ENCODE measurements at places on chromosomes 1 and 21.

DNA sequence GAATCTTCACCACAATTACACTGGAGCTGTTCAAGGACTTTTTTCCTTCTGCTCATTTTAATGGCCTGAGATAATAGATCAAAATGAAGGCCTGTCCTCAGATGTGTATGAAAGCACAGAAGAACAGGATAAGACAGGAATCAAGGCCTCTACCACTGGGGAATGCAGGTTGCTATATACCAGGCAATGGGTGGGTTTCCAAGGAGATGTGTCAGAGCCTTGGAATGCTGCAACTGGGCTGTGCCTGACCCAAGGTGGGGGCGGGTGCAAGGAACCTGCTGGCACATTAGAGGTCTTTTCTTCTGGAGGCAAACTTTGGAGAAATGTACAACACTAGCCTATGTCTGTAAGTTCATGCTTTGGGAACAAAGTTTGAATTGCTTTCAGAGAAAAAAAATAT lies 21.7 kb upstream of the LAMC2 start:
- no peak for DNase-seq

DNA sequence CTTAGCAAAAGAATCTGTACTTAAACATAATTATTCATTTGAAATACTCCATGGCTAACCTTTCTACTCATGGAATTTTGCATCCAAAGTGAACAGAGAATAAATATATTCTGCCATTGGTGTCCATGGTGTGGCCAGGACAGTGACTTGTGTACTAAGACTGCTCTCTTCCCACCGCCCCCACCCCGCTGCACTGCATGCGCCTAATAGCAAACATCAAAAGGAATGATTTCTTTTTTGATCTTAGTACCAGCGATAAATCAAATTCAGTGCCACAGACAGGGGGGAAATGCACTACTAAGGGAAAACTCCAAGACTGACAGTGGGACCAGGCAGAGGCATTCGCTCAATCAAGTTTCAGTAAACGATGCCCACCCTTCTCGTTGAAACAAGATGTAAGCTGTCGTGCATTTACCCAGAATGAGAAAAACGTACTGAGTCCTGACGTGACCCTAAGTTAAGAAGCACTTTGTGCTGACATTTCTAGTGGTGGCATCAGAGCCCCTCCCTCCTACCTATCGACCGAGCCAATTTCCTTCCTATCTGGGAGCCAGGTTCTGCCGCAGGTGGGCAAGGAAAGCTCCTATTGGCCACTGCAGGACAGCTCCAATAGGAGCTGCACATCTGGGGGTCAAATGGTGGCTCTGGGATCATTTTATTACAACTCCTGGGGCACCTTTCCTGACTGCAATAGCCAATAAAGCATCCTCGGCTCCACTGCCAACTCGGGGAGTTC lies 12.5 kb downstream of the ESRRG start:
- DNase-seq: no peak

GRCh38 chr1:212669600-212669999 lies 30.0 kb downstream of the BATF3 start:
- no peak for DNase-seq

GRCh38 chr1:243903041-243903440 lies 53.0 kb upstream of the AKT3 start:
- DNase-seq: no peak

DNA sequence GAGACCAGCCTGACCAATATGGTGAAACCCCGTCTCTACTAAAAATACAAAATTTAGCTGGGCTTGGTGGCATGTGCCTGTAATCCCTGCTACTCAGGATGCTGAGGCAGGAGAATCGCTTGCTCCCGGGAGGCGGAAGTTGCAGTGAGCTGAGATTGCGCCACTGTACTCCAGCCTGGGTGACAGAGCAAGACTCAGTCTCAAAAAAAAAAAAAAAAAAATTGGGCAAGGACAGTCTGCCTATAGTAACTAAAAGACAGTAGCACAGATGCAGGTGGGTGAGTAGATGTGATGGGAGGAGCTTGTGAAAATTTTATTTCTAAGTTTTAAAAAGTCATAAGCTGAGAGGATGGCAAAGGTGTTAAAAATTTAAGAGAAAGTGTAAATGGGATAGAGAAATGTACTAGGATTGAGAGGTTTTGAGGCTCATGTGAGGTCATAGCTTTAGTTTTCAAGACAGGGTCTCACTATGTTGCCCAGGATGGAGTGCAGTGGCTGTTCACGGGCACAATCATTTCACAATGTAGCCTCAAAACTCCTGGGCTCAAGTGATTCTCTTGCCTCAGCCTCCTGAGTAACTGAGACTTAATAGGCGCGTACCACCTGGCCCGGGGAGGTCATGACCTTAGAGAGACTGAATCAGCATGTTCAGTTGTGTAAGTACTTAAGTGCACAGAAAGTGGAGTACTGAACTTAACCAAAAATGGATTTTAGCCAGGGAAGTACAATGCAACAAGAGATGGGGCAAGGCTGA lies 33.7 kb downstream of the PTP4A2 start:
- peak; percentile 33 for DNase-seq

DNA sequence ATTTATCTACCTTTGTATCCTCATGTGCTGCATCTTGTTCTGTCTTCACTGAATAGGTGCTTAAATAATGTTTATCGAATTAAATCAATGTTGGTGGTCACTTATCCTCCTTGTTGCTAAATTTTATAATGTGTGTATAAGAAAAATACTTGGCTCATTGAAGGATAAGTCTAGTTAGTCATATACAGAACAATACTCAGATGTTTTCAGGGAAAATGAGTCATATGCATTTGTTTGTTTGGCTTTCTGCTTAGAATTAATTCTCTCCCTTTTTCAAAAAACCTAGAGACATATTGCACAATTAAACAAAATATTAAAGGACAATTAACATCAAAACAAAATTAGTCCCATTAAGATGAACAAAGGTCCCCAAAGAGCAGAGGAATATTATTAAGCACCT lies 89.0 kb downstream of the UBE2U start:
- DNase-seq: no peak

- DNase-seq: no peak
Measured at GRCh38 chr1:157774412-157774811, 2.5 kb downstream of the FCRL2 start.

DNA sequence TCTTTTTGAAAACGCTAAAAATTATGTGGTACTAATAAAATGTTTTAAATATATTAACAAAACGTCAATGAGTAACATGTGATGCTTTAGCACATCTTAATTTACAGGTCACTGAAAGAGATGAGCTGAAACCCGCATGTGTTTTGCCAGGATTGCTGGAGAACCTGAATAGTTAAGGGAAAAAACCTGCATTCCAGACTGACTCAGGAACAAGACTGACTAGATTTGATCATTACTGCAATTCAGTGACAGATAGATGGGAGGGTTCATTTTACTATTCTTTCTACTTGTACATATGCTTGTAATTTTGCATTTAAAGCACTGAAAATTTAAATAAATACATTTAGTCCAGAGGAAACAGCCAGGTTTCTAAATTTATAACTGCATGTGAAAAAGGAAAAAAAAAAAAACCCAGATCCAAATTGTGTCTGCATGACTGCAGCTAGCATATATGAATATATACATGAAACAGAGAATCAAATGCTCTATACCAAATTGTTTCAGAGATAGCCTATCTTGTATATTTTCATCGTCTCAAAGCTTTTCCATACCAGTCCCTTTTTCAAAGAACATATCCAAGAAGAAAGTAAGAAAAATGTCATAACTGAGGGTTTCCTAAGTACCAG lies 71.7 kb downstream of the APP start:
- no peak for DNase-seq

DNA sequence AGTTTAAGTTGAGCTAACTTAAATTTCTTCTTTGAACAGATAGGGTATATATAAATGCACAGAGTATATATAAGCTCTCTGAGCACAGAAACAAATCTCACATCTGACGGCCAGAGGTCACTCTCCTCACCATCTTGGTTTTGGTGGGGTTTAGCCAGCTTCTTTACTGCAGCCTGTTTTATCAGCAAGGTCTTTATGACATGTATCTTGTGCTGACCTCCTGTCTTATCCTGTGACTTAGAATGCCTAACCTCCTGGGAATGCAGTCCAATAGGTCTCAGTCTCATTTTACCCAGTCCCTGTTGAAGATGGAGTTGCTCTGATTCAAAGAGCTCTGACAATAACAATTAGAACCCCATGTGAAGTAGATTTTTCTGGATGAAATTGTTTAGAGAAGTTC lies 1.6 kb upstream of the MOV10 start:
- no peak for DNase-seq

DNA sequence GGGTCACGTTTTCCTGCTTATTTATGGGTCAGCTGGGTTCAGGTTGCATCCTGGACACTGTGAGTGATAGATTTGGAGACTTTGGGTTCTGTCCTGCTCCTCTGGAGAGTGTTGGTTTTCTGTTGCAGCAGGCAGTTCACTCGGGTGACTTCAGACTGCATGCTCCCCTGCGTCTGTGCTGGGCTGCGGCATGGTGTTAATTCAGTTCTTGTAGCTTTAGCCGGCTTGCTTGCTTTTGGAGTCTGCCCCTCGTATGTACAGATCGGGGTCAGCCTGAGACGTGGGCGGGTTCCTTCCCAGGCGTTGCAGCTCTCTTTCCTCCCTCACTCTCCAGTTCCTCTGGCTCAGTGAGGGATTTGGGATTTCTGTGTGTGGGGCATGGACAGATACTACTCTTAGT lies 38.0 kb downstream of the PCNT start:
- no peak for DNase-seq

- DNase-seq: no peak
Measured at GRCh38 chr1:44261962-44262361, 48.7 kb downstream of the DMAP1 start.

- DNase-seq: peak; percentile 16
Measured at GRCh38 chr1:25706146-25707089, 89.8 kb downstream of the MAN1C1 start.

DNA sequence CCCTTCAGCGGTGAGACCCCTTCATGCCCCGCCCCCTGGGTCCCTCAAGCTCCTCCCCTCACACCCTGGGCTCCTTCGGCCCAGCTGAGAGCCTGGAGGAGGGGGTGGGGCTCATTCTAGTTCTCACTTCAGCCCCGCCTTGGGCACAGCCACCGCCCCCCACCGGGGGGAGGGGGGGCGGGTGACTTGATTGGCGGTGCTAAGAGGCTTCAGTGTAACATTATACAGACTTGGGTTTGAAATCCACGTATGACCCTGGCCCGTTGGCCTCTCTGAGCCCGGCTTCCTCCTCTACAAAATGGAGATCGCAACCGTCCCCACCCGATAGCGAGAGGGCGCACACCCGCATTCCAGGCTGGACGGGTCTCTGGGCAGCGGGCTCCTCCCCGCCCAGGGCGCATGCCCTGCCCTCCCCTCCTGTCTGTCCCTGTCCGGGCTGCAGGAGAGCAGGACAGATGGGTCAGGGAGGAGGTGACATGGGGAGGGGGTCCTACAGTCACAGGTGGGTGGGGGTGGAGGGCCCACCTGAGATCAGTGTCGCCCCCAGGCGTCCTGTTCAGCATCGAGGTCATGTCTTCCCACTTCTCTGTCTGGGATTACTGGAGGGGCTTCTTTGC lies 5.1 kb downstream of the CLCNKB start:
- peak; percentile 55 for DNase-seq

DNA sequence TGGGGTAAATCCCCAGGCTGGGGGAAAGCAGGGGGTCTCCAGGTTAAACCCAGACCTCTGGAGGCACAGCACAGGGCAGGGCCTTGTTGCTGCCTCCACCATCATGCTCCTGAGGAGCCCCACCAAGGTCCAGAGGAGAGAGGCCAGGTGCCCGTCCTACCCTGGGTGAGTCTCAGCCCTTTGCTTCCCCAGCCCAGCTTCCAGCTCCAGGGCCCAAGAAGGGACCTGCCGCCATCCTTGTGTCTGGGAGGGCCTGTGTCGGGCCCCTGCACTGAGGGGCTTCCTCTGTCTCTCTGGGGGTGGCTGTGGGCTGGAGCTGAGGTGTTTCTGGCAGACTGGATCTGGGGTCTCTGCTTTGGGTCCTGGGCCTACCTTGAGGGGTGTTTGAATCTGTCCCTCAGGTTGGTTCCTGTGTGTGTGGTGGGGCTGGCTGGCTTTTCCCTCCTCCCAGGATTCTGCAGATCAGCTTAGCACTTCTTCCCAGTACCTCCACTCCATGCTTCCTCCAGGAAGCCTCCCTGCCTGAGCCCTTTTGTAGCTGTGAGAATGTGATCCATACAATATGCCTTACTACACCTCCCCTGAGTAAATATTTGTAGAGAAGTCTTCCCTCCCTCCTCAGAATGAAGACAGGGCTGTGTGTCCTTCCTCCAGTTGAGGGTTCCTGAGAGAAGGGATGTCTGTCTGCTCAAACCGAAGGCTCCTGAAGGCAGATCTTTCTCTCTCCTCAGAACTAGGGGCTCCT lies 6.2 kb downstream of the GPR3 start:
- DNase-seq: no peak

DNA sequence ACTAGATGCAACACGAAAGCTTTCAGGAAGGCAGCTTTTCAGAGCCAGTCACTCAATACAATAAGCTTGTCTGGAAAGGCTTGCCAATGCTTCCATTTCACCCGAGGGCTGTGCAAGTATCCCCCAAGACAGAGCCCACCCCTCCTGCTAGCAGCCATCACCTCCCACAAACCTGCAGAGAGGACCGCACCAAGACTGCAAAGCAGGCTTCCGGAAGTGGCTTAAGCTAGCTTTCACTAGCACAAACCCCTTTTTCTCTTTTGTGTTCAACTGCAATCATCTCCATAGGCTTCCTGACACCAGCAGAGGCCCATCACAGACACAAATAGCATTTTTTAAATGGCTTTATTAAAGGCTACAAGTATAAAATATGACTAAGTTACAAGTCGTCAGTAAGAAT lies 31.5 kb downstream of the C1orf198 start:
- DNase-seq: no peak

DNA sequence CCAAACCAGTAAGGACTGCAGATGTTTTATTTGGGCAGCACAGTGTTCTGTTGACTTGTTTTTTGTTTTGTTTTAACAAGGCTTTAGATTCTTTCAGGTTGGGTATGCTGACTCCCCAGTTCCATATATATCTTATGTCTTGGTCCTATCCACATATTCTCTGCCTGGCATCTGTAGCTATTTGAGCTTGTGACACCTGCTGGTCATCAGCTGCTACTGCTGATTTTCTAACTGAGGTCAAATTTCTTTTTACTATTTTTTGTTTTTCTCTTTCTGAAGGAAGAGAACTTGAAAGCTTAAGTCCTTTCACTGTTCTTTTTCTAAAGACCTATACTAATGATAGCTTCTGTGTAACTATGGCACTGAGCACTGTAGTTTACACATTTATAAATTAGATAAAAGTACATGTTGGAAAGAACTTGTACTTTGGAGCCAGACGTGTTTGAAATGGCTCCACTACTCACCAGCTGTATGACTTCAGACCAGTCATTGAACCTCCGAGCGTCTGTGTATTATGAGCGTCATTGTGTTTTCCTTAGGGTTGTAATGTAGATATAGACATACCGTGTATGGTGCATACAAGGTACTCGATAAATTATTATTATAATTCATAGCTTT lies 109.4 kb downstream of the NRDC start:
- peak; percentile 49 for DNase-seq

- no peak for DNase-seq
Measured at GRCh38 chr1:226660410-226661182, 78.5 kb downstream of the ITPKB start.

- no peak for DNase-seq
Measured at GRCh38 chr21:26167593-26167992, 3.0 kb downstream of the APP start.

All from NCI-H2171 treated with DMSO at 0.1 percent for 48 hours (cell line).